ENCODE measurements at places on chromosomes 1 and 21. TPM values are rescaled to one million over a fixed set of nuclear protein-coding genes. Genes with fewer than 3 reads are reported as not detected.

GRCh38 chr1:220521778-220522177, 6.2 kb upstream of the MARK1 start:
- DNase-seq, result no peak

DNA sequence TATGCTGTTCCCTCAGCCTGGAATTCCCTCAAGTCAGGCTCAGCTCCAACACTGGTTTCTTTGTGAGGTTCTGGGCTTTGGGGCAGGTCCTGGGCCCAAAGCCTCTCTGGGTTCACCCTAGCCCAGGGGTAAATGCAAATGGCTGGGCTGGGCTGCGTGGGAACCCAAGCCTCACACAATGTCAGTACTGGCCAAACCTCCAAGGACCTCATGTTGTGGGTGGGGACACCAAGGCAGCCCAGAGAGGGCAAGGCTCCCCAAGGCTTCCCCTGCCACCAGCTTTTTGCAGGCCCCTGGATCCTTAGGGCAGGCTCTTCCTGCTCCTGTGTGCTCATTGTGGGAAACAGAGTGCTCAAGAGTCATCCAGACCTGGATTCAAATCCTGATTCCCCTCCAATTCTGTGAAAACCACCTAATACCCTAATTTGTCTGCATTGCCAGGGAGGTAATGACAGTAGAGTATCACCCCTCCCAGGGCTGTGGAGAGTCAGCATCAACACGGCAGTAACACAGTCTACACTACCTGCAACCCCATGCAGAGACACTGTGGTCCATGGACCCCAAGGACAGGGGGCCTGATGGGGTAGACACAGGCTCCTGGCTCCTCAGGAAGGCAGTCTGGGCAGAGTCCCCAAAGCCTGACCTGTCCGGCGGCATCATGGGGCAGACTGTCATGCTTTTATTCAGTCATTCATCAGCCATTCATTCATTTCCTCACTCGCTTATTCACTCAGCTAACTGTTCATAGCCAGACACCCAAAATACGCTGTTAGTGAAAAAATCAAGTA, 85.7 kb downstream of the DMRTB1 start:
- DNase-seq, result peak; percentile 67

DNA sequence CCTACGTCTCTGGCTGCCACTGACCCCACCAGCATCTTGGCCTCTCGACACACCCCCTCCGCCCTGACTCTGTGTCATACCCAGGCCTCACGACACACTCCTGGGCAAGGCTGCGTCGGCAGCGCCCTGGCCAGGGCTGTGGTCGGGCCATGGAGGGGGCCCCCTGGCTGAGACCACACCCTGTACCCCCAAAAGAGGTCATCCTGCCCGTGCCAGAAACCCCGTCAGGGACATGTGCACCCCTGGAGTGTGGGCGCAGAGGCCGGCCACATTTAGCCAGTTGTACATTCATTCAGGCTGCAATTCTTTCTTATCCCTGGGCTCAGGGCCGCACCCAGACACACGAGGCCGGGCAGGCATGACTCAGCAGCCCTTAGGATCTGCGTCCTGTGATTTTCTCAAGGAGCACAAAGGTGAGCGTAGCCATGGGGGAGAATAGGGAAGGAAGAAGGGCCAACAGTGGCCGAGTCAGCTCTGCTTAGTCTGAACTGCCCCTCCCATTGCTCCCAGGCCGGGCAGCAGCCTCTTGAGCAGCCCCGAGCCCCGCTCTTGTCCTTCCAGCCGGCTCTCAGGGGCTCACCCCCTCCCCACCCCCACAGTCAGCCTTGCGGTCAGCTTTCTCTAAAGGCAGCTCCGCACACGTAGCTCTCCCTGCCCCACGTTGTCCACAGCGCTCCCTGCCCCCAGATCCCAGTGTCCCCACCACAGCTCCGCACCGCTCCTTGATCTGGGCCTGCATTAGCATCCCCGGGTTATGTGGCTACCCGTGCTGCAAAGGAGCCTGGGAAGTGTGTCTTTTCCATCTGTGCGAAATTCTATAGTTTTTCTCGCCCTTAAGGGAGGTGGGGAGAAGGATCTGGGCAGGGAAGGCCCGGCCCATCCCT, 7.9 kb downstream of the CSTB start:
- DNase-seq, result no peak

GRCh38 chr1:111052246-111052645, 87.6 kb downstream of the DRAM2 start:
- no peak for DNase-seq

DNA sequence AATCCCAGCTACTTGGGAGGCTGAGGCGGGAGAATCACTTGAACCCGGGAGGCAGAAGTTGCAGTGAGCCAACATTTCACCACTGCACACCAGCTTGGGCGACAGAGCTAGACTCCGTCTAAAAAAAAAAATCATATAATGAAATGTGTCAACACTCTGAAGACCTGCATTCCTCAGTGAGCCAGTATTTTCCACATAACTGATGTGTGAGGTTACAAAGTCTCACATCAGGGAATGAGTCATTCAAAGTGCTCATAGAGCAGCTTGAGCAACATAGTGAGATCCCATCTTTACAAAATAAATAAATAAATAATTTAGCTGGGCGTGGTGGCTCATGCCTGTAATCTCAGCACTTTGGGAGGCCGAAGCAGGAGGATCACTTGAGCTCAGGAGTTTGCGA, 65.5 kb downstream of the CASZ1 start:
- DNase-seq, result no peak

DNA sequence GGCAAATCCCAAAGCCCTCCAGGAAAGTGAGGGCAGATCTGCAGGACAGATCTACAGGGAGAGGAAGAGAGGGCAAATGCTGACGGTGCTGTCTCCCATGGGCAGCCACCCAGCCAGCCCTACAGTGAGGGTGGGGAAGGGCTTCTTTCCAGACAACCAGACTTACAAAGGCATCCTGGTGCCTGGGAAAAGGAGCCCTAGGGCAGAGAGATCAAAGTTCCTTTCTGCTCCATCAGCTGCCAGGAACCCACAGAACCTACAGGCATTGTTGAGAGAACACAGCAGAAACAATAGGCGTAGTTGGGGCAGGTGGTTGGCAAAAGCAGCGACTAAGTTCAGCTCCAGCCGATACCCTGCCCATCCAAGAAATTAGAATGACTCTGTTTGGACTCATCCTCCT, 332.4 kb downstream of the KCNH1 start:
- no peak for DNase-seq

The EYA3 gene
- total RNA-seq, result 15.3 TPM

DNA sequence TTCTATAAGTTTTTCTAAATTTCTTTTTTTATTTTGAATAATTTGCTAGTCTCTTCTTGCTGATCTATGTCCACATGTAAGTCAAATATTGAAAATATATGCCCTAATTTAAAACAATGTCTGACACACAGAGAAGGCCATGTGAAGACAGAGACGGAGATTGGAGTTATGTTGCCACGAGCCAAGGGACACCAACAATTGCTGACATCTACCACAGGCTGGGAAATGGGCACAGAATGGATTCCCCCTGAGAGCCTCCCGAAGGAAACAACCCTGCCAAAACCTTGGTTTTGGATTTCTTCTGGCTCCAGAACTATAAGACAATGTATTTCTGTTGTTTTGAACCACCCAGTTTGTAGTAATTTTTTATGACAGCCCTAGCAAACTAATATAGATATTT, 485.0 kb upstream of the ZRANB2 start:
- DNase-seq, result no peak

The CGN gene
- total RNA-seq, result 0.13 TPM
